H1 (cell line): ENCODE measurements at places on chromosomes 5 and 9.
A peak's percentile ranks its signal among the peaks of the same experiment; 100 is the strongest.

- no peak for DNase-seq
These were observed 5.2 kb downstream of the SPATA31E1 start for GRCh38 chr9:87887661-87888480.

- DNase-seq: no peak
These were observed 146.4 kb downstream of the FBXL7 start for GRCh38 chr5:15646371-15646770.

GRCh38 chr5:6604946-6605345, 27.9 kb downstream of the NSUN2 start:
- DNase-seq: no peak

DNA sequence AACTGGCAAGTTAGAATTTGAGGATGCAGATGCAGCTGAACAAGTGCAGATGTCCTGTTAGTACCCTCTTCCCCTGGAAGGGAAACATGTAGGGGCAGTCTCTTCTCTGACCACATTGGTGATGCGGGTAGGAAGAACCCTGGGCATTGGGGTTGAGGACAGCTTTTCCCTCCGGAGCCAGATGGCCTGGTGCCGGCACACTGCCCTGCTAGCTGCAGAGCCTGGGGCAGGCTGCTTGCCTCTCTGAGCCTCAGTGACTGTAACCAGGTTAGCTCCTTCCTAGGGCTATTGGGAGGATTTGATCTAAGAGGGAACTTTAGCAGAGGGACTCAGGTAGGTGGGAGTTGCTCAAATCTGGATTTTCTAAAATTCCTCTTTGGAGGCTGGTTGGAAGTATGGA, 148.4 kb downstream of the HSPA4 start:
- DNase-seq: no peak

DNA sequence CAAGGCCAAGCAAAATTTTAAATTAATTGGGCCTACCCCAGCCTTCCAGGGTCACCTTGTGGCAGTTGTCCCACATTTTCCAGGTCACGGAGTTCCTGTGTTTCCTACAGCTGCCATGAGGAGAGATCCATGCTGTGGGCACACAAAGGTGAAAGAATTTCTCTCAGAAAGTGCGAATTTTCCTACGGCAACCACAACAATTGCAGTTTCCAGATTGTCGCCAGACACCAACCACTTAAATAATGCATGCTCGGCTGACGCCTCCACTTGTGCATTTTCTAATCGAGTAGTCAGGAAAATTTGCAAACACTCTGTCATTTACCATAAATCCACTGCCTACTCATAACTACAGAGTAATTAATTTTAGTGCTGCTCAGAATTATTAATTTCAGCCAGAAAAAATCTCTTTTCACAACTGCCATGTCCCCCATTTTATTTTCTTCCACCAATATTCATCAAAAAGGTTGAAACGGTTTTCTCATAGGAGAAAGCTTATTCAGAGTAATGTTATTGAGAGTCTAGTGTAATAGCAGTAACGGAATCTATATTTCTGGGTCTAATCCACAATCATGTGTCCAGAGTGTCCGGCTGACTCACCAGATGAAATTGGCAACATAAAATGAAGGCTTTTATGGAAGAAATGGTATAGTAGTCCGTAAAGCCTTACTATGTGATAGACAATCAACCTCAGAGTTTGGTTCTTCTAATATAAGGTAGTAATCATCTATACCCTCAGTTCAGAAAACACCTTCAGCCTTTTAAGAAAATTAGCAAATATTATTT, 389.8 kb downstream of the NR2F1-AS1 start:
- DNase-seq: no peak

GRCh38 chr5:5089895-5090649, 50.1 kb upstream of the ADAMTS16 start:
- DNase-seq: no peak

GRCh38 chr9:6931913-6932312, 174.1 kb downstream of the KDM4C start:
- DNase-seq: no peak

GRCh38 chr9:94478755-94479730, 75.8 kb upstream of the PCAT7 start:
- no peak for DNase-seq

- peak; percentile 70 for DNase-seq
These were observed 746 bp downstream of the NKX2-5 start for GRCh38 chr5:173234129-173234790.

DNA sequence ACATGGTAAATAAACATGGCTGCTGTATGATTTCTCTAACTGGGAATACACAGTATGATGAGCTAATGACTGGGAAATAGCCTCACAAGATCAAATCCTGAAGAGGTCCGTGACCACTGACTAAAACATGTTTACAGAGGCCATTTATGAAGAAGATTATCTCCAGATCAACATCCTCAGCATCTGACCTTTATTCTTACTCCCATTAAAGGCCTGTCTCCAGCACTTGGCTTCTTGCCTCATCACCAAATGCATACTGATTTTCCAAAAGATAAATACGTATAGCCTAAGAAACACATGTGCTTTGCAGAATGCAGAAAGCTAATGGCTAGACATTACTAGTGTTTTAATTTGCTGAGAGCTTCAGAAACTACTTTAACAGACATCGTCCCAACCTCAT, 108.0 kb upstream of the TSLP start:
- DNase-seq: no peak

GRCh38 chr5:93034621-93035590, 546.1 kb downstream of the NR2F1-AS1 start:
- DNase-seq: no peak

GRCh38 chr5:1750469-1750868, 49.2 kb downstream of the MRPL36 start:
- no peak for DNase-seq

- DNase-seq: no peak
These were observed 18.4 kb downstream of the NKD2 start for GRCh38 chr5:1026700-1027621.

DNA sequence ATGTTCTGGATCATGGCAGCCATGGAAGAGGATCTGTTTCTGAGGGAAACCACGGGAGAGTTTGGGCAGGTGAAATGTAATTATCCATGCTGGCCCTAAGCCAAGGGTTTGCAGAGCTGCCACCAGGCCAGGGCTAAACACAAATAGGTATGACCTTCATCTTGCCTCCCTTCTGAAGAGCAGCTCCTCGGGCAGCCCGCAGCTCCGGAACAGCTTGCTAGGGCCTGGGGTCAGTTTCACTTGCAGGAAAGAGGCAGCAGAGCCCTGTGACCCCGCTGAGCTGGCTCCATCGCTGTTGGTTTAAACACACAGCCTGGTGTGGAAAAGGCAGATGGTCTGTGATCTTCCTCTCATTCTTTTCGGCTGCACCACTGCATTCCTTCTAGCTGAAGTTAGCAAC, 141.4 kb downstream of the TMEM38B start:
- DNase-seq: no peak

- DNase-seq: no peak
These were observed 5.1 kb downstream of the IQGAP2 start for GRCh38 chr5:76408104-76408654.

- no peak for DNase-seq
These were observed 106.1 kb upstream of the CPEB4 start for GRCh38 chr5:173781816-173782670.

DNA sequence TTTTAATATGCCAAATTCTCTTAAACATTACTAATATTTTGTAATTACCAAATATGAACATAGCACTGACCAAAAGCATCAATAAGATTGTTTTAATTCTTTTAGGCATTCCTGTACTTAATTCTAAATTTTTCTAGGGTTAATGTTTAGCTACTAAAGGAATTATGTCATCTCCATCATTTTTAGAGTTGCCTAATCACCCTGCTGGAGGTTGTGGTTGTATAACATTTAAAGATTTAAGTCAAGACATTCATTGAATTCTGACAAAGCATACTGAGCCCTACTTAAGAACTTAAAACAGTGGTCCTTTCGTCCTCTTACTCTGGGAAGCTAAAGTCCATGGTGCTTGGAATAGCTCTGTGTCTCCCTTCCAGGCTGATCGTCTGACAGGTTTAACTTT, 28.1 kb upstream of the DAB2 start:
- DNase-seq: no peak

GRCh38 chr9:77833561-77834429, 185.7 kb upstream of the GNA14 start:
- DNase-seq: no peak

- DNase-seq: no peak
These were observed 484.8 kb downstream of the EBF1 start for GRCh38 chr5:158614951-158615350.
